Bone marrow (tissue), 2 donors: ENCODE measurements at places on chromosomes 2 and 18.
A peak's percentile ranks its signal among the peaks of the same experiment; 100 is the strongest.

GRCh38 chr2:128395640-128396499 lies 77.2 kb upstream of the HS6ST1 start:
- no peak for DNase-seq

DNA sequence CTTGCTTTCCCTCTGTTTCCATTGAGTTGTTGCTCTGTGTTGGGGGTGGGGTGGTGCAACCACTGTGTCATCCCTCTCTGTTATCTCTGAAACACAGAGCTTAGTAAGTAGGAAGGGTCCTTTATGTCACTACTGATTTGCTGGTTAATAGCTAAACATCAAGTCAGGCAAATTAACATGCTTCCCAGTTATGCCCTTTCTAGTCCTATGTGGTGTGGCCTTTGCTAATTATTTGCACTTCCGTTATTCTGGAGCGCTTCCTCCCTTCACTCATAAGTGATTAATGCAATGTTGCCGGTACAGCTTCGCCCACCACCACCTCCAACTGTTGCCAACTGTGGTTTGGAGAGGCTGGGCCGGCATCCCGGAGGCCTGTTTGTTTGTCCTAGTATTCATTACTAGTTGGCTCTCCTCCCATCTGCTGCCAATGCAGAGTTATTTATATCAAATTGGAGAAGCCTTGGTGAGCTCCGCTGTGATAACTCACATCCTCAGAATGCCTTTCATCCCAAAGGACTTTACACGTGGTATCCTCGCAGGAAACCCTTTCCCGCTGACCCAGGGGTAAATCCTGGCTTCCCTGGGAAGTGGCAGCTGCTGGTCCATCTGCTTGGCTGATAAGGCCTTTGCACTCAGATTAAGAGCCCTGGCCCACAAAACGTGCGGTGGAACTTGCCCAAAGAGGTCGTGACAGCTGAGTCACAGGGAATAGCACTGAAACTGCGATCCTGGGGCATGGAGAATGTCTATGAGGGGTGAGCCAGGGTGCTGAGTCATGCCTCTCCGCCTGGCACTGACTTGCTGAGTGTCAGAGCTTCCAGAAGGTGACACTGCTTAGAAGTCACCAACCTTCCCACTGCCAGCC lies 72.0 kb upstream of the ZCCHC2 start:
- DNase-seq, result peak; percentile 47

DNA sequence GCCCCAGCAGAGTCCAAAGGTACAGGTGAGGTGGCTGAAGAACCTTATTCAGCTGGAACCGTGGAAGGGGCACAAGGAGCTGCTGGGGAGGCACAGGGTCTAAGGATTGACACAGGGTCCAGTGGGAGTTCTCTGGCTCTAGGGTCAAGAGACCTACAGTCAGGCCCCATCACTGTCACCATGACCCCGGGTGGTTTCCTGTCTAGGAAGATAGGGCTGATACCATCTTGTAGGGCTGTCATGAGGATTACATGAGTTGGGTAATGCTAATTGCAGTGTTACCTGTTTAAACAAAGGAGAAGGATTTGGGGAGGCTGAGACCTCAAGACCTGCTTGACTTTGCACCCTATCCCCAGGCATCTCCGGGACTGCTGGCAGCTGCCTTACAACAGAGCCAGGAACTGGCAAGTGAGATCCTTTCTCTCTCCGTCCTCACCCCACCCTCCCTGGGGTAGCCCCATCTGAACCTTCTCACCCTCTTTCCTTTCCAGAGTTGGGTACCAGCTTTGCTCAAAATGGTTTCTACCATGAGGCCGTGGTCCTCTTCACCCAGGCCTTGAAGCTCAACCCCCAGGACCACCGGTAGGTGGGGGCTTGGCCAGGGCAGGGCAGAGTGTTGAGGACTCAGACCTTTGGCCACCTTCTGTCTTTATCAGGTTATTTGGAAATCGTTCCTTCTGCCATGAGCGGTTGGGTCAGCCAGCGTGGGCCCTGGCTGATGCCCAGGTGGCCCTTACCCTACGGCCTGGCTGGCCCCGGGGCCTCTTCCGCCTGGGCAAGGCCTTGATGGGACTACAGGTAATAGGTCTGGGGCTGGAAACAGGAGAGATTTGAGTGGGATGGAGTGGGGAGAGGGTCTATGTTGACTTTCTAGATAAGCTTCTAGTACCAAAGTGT lies 7.5 kb downstream of the LBX2 start:
- DNase-seq, result no peak

GRCh38 chr2:102950371-102950946 lies 188.6 kb downstream of the TMEM182 start:
- DNase-seq, result no peak

GRCh38 chr18:78913395-78913794 lies 66.2 kb upstream of the SALL3 start:
- no peak for DNase-seq

GRCh38 chr2:221034026-221034701 lies 537.9 kb downstream of the EPHA4 start:
- DNase-seq, result no peak

DNA sequence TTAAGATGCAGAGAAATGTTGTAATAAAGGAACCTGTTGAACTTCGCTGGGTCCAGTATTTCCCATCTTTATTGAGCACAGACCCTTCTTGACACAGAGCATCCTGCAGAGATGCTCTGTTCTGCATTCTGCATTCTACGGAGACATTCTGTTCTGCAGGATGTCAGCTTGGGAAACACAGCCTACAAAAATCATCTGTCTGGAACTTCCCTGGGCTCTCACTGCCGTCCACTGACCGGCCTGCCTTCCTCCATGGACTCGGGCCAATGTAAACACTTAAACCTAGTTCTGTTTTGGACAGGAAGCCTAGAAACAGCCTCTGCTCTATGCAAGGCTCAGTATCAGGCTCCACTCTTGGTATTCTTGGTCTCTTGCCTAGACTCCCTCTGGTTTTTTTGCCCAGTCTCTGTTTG lies 90.0 kb upstream of the PPP1CB start:
- no peak for DNase-seq

GRCh38 chr18:23401400-23402347 lies 51.4 kb upstream of the RIOK3 start:
- no peak for DNase-seq

DNA sequence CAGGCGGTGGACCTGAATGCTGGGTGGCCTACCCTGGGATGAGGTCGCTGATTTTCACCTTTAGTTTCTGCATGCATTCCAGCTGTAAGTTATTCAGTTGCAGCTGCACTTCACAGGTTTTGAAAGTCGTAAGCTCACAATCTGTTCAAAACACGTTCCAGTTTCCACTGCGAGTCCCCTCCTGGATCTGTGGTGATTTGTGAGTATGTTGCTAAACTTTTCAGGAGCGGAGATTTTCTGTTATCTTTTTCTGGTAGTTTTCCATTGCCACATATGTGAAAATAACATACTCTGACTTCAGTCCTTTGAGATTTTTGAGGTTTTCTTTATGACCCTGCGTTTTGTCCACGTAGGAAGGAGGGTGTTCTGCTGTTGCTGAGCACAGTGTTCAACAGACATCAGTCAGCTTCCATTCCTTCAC lies 102.1 kb downstream of the SNTG2 start:
- DNase-seq, result no peak

DNA sequence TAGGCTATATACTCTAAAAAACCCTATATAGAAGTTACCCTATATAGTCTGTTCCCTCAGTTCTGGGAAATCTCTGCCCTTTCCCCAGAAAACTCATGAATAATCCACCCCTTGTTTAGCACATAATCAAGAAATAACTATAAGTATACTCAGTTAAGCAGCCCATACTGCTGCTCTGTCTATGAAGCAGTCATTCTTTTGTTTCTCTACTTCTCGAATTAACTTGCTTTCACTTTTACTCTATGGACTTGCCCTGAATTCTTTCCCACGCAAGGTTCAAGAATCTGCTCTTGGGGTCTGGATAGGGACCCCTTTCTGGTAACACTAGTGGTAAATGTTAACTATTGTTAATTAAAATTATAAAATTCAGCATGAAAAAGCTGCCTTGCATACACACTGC lies 17.4 kb upstream of the AP1S3 start:
- DNase-seq, result no peak

- no peak for DNase-seq
Measured at GRCh38 chr2:131394147-131394931, 30.4 kb upstream of the RAB6D start.

DNA sequence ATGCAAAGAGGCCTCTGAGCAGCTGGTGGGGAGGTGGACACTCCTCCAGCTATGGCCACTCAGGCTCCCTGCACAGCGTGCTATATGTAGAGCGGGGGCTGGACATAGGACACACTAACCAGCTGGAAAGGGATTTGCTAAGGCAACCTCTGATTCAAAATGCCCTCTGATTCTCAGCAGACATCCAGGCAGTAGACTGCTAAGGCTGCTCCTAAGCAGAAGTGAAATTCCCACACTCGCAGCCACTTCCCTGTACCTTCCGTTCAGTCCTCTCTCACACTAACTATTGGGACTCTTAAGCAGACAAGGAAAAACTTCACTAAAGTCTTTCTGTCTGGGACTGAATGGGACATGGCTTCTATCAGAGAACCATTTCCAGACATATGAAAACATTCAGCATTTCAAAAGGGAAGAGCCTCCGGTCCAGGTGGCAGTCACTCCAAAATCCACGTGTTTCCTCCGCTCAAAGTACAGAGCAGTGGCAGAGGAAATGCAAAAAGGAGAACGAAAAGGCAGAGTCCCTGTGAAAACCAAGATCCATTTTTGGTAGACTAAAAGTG lies 265.8 kb downstream of the TTC32 start:
- DNase-seq, result no peak

GRCh38 chr2:102704531-102704930 lies 57.3 kb upstream of the TMEM182 start:
- DNase-seq, result no peak

DNA sequence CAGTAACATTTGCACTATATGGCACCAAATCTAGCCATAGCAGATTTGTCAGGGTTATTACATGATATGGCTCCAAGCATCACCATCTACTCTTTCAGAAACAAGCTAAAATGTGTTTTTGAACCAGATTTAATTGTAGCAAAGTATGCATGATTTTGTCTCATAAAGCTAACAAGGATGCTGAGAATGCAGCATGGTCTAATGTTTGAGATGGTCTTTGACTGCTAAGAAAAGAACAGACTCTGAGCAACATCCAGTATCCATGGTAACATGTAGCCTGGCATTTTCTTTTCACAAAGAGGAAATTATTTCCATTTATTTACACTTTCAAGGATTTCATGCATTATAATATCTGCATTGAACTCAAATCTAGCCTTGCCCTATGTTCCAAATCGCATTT lies 206.5 kb downstream of the PDE1A start:
- no peak for DNase-seq

DNA sequence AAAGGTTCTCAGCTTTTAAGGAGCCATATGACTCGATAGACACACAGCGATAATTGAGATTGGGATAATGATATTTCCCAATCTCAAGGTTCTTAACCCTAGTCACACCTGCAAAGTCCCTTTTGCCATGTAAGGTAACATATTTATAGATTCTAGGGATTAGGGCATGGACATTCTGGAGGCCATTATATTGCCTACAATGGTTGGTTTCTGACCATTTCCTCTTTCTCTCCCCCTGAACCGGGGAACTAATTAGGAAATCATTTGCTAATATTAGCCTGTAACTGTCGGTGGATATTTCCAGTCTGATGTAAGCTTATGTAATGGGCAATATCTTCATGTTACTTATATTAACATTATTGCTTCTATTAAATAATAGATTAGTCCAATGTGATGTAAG lies 40.8 kb upstream of the ARHGAP15 start:
- DNase-seq, result no peak

GRCh38 chr2:100643467-100643866 lies 80.7 kb downstream of the PDCL3 start:
- no peak for DNase-seq

DNA sequence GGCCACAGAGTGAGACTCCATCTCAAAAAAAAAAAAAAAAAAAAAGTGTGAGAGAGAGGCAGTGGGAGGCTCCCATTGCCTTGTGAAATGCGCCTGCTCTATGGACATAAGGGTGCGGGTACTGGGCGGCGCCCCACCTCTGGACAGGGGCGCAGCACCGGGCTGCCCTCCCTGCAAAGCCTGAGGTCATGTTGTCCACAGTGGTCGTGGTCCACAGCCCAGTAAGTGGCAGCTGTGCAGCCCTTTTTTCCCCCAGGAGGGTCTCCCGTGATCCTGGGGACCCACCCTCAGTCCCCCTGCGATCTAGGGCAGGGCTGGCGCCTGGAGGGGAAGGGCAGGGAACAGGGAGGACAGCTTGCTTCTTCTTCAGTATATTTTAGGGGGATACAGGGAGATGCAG lies 37.8 kb downstream of the LPIN1 start:
- no peak for DNase-seq

DNA sequence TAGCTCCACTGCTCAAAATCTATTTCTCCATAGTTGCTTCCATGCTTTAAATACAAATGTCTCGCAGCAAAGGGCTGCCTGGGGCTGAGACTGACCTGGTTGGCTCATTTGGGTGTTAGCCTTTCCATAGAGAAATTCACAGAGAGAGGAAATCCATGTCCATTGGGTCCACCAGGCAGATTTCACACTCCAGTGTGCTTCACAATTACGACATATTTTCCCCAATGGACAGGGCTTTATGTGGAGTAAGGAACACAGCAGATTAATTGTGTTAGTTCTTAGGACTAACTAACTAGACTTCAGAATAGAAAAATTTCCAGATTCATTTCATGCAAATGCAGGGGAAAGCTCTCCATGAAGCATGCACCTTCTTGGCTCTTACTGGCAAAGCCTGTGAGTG lies 180.7 kb downstream of the FBXO15 start:
- DNase-seq, result no peak

DNA sequence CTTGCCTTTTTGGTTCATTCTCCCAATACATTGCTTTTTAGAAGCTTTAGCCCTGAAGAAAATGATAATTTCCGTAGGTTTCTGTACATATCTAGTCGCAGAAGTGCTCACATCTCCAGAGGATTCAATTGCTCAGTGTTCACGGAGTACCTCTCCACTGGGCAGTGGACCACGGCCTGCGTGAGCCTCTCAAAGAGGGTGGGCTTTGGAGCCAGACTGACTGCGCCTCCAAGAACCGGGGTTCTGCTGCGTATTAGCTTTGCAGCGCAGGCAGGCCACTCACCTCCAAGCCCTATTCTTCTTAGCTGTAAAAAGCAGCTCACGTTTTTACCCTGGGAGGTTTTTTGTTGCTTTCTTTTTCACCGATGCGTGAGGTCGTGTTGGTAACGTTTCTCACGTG lies 35.4 kb downstream of the NTSR2 start:
- DNase-seq, result no peak

- DNase-seq, result peak; percentile 71
Measured at GRCh38 chr2:28566521-28567041, 70.7 kb downstream of the PLB1 start.

DNA sequence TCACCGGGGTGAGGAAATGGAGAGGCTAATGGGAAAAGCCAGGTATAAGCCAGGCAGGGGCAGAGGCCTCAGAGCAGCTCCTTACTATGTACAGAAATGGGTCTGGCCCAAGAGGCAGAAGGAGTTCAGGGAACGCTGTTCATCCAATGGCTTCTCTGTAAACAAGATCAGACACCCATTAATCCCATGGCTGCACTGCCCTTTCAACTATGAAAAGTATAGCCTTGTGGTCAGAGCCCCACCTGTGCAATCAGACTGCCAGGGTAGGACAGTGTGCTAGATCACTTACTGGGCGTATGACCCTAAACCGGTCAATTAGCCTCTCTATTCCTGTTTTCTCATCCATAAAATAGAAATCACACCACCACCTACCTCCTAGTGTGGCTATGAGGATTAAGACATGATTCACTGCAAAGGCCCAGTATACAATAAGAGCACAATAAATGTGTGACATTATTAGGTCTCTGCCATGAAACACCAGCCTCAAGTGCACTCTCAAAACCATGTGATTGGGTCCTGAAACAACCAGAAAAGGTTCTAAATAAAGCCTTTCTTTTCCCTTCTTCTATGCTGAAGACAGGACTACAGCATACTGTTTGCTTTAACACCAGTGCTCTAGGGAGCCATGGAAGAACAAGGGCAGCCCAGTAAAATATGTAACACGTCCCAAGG lies 4.4 kb downstream of the ANKRD44 start:
- no peak for DNase-seq
